HT-29 (cell line): ENCODE measurements at places on chromosomes 2 and 18.

DNA sequence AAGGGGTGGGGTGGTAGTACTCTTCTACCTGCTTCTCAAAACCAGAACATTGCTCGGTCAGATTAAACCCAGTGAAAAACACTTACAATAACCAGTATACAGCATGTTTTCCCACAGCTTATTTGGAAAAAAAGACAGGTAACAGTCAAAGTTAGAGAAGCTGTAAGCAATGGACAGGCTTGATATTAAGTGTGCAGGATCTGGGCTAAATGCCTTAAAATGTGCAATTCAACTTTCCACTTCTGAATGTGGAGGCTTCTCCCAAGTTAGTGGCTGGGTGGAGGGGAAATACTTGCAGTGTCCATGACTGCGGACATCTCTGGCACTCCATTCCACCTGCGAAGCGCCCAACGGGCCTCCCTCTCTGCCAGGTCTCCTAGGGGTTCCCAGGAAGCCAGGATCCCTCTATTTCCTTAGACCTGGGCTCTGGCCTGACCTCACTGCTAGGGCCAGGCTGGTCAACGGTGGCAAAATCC lies 5.3 kb downstream of the ZEB2 start:
- no peak for DNase-seq

DNA sequence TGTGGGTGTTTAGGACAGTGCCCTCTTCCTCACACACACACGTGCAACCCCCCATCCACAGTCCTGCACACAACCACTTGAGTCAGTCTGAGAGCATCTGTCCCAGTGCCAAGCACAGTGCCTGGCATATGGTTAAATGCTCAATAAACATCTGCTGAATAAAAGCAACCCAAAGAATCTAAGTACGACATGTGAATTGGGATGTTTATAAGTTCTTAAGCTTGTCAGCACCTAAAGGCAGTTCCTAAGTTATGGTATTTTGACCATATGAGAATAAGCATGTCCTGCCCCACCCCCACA lies 37.8 kb downstream of the CAPN13 start:
- no peak for DNase-seq

DNA sequence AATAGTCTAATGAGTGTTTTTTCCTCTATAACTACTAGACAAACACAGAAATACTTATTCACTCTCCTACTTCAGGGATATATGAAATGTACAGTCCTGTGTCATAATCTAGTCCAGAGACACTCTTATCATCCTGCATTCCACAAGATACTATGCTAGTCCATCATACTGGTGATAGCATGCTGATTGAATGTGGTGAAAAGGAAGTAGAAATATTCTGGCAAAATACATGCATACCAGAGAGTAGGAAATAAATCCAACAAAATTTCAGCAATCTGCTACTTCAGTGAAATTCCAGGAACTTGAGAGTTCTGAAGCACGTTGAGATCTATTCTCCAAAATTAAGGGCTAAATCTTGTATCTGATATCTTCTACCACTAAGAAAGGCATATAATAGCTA lies 353.9 kb downstream of the PID1 start:
- no peak for DNase-seq

DNA sequence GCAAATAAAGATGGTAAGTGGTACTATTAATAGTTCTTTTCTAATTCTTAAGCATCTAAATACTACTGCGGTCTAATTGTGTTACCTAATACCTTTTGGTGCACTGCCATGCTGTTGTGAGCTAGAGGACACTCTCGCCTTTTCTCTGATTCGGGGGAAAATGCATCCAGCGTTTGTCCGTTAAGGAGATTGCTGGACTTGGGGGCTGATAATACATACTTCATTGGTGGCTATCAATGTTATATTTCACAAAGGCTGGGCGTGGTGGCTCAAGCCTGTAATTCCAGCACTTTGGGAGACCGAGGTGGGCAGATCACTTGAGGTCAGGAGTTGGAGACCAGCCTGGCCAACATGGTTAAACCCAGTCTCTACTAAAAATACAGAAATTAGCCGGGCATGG lies 141.7 kb upstream of the TWIST2 start:
- DNase-seq = no peak

- no peak for DNase-seq
Observed at GRCh38 chr2:63866009-63866709, 24.5 kb downstream of the UGP2 start.

- DNase-seq = no peak
Observed at GRCh38 chr2:3972377-3972776, 269.0 kb downstream of the DCDC2C start.

- DNase-seq = no peak
Observed at GRCh38 chr2:204794624-204795023, 249.3 kb downstream of the PARD3B start.

DNA sequence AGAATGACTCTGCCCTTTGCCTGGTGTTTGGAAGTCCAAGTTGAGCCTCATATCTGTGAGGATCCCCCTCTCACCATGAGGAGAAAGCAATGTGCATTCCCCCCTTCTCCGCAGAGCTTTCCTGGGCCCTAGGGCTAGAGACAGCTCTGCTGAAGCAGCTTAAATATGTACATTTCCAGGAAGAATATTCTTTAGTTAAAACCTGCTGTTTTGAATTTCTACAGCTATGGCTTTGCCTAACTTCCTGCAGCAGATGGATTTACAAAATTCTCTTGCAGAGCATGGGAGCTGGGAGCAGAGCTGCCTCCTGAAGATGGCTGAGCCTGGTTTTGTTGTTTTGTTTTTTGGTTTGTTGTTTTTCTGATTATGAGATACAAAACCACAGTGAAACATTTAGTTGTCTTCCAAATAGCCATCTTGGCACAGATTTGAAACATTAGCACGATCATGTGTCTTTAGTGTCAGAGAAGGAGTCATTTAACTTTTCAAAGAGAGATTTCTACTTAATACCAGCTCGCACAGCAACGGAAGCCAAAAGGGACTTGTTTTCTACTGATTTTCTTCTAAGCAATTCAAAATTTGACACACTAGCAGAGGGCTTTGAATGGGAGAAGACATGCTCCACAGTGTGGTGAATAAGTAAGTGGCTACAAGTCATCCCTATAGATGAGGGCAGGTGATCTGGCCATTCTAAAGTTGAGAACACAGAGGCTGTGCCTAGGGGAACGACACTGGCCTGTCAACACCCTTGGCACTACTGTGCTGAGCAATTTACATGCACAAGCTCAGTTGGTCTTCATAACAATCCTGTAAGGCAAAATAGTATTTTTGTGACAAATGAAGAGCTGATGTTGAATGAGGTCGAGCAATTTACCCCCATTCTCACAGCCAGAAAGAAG lies 222.6 kb downstream of the MREG start:
- no peak for DNase-seq

DNA sequence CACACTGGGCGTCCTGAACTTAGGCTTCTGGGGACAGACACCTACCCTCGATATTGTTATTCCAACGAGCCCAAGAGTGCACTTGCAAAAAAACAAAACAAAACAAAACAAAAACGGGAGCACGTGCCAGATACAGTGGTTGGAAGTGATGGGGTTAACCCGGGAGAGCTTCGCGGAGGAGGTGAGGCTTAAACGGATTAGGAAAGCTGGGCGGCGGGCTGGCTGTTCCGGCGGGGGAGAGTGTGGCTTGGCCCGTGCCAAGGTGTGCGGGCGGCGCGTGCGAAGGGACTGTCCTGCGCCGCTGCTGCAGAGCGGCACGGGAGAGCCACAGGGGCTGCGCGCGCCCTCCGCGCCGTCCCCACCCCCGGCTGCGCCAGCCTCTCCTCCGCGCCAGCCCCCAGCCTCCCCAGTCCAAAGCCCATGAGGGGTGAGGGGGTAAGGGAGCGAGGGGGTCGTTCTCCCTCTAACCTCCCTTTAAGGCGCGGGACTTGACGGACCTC lies 1.5 kb upstream of the SLC30A3 start:
- no peak for DNase-seq
